ENCODE measurements at places on chromosomes 1 and 21.

- DNase-seq: no peak
These were observed 415.3 kb upstream of the CAMK1G start for GRCh38 chr1:209168204-209168603.

- no peak for DNase-seq
These were observed 446.3 kb upstream of the RGS18 start for GRCh38 chr1:191711961-191712360.

GRCh38 chr1:226696547-226696946, 42.5 kb downstream of the ITPKB start:
- DNase-seq: no peak

- DNase-seq: no peak
These were observed 3.3 kb upstream of the COL8A2 start for GRCh38 chr1:36128126-36128904.

DNA sequence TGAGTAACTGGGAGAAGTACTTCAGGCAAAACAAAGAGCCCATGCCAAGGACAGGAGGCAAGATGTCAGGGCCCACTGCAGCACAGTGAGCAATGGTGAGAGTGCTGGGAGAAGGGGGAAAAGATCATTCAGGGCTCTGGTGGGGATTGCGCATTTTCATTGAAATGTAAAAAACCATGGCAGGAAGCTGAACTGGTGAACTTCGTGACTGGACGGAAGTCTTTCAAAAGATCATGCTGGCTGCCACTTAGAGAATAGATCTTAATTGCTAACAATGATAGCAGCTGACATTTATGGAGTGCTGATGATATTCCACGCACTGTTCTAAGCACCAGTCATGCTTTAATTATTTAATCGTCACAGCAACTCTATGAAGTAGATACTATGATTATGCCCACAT, 107.0 kb downstream of the TGFBR3 start:
- no peak for DNase-seq

- DNase-seq: peak; percentile 53
These were observed 1.3 kb downstream of the DENND4B start for GRCh38 chr1:153945131-153945794.

DNA sequence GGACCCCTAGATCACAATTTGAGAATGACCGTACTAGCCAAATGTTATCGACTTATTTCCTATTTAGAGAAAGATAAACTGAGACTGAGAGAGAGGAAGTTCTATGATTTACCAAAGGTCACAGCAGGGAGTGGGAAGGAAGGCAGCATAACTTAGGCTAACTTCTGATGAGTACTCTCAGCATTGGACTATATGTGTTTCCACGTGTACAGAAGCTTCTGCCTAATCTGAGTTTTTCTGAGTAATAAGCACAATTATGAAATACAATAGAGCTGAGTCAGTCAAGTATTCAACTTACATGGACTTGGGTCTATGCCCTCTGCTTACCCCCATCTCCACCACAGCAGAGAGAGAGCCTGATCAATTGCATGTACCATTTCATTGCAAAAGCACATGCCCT, 88.1 kb upstream of the HIVEP3 start:
- no peak for DNase-seq

GRCh38 chr1:169163059-169163458, 56.6 kb downstream of the ATP1B1 start:
- no peak for DNase-seq

GRCh38 chr1:20184997-20185833, 681 bp upstream of the UBXN10 start:
- no peak for DNase-seq

DNA sequence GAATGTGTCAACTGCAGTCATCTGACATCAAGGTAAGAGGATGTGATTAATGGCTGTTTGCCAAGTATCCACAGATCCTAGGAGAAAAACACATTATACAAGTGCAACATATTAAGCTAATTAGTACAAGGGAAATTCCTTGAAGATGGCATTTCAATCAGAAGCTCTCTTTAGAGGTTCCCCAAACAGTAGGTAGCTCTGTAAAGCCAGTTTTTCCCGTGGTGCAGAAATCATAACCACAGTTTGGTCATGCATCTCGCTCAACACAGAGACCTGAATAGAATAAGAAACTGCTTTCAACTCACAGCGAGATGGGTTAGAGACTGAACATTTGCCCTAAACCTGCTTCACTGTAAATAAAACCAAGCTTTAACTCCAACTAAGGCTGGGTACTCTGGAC, 230.5 kb upstream of the CAMK1G start:
- DNase-seq: no peak

DNA sequence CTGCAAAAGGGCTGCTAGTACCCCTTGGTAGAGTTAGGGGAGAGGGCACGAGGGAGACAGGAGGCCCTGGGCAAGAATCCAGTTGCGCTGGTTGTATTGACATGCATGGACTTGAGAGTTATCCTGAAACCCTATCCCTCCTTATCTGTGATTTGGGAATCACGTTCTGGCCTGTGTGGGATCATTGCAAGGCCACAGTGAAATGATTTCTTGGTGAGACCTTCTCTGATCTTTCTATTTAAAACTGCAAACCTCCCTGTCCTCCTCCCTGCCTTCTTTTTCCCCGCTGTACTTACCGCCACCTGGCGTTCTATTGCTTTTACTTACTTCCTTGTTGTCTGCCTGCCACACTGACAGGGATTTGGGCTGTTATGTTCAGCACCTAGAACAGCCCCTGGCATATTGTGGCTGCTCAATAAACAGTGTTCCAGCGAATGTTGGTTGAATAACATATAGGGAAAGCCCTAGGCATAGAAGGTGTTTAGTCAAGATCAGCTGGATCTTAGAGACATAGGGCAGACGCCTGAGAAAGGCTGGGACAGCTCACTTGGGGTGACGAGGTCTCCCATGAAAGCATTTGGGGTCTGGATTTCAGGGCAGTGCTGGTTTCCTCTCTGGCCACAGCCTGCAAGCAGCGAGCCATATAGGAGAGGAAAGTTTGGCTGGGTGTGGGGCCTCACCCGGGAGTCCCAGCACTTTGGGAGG, 25.6 kb downstream of the ALPL start:
- no peak for DNase-seq

GRCh38 chr1:8013800-8014199, 12.3 kb downstream of the ERRFI1 start:
- DNase-seq: no peak

- DNase-seq: no peak
These were observed 2.3 kb downstream of the ZBTB37 start for GRCh38 chr1:173870252-173871075.

DNA sequence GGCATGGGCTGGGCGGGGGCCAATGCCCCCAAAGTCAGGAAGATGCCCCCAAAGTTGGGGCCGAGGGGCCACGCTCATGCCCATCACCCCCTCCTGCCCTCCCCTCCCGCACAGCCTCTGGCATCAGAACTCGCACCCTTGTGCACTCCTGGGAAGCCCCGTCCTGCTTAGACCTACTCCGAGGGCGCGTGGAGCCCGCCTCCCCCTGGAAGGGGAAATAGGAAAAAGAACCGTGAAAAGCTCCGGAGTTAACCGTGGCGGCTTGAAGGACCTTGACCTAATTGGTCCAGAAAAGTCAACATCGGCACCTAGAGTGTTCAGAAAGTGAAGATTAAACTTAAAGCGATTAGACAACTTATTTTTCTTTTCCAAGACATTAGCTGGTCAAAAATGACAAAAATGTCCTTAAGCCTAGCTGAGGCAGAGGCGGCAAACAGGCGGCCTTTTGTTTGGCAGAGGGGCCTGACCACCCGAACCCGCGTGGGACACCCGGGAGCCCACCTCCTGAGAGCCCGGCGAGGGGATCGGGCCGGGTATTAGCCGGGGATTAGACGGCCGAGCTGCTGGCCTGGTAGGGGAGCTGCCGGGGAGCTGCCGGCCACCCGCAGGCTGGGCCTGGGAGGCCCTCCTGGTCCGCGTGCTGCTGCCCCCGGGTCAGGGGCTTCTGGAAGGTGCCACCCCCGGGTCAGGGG, 65.5 kb downstream of the PRDM16 start:
- no peak for DNase-seq

GRCh38 chr1:226778657-226779058, 39.6 kb upstream of the ITPKB start:
- DNase-seq: no peak

GRCh38 chr1:169044296-169044695, 62.2 kb upstream of the ATP1B1 start:
- no peak for DNase-seq

GRCh38 chr1:18041685-18042355, 65.8 kb upstream of the IGSF21 start:
- DNase-seq: no peak

DNA sequence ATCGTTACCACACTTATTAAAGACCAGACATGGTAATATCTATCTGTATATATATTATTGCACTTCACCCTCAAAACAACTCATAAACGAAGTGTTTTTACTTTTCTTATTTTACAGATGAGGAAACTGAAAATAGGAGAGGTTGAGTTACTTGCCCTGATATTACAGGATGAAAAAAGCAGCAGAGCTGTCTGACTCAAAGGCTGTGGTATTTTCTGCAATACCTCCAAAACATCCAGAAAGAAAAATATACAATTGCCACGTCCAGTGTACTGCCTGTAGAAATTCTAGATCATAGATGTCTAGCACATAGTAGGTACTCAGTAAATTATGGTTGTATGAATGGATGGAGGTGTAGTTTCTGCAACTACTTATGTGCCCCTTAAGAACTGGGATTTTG, 5.2 kb upstream of the TARBP1 start:
- DNase-seq: no peak

DNA sequence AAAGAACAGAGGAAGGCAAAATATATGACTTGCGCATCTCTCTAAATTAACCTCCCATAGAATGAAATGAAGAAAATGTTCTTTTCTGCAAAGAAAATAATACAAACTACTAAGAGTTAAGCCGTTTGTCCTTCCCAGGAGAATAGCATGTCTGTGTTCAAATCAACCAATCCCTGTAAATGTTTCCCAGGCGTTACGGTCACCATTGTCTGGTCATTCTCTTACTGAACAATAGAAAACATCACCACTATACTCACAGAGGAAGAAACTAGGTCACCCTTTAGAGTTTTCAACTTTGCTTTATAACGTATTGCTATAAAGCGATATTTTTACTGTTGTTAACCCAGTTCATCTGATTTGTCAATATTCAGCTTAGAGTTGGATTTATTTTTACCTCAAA, 34.1 kb downstream of the COL11A1 start:
- DNase-seq: no peak

- DNase-seq: no peak
These were observed 65.1 kb upstream of the BMP8A start for GRCh38 chr1:39426346-39426745.

DNA sequence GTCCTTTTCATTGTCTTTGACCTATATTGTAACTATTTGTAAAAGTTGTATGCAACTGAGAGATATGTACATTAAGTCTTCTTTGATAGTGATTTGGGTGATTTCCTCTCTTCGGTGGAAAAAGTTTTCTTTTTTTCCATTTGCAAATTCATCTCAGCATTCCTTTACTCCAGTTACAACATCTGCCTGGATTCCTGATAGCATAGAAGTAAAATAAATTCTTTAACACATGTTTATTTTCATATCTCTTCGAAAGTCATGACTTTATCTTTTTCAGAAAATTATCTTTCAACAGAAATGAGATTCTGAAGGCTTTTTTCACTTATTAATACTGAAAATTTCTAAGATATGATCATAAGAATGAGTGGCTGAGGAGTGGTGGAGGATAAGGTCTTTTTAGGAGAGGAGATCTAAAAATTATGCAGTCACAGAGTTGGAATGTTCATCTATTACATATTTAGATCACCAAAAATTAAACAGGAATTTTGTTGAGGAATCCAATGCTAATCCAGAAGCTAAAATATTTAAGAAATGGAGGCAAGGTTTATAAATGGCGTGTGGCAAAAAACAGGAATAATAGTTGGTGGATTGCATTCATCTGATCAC, 400.5 kb downstream of the KCNT2 start:
- DNase-seq: no peak

GRCh38 chr21:36188937-36189336, 32.3 kb downstream of the DOP1B start:
- DNase-seq: no peak

GRCh38 chr1:167911413-167911812, 2.5 kb downstream of the ADCY10 start:
- no peak for DNase-seq
